ENCODE measurements at places on chromosomes 3 and 15.

- DNase-seq, result no peak
Observed at GRCh38 chr3:40398346-40398745, 11.4 kb downstream of the ENTPD3 start.

DNA sequence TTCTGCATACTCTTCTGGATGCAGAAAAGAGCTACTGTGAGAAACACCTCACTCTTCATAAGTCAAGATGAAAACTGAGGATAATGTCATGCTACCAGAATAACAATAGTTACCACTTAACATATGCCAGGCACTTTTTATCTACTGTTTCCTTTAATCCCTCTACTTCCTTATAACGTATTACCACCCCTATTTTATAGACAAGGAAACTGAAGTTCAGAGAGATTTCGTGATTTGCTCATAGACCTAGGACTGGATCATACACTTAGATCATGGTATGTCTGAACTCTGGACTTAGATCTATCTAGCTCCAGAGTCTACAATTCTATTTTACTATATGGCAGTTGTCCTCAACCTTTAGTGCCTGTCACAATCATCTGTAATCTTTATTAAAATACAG, 155.7 kb upstream of the TSPAN3 start:
- DNase-seq, result no peak

DNA sequence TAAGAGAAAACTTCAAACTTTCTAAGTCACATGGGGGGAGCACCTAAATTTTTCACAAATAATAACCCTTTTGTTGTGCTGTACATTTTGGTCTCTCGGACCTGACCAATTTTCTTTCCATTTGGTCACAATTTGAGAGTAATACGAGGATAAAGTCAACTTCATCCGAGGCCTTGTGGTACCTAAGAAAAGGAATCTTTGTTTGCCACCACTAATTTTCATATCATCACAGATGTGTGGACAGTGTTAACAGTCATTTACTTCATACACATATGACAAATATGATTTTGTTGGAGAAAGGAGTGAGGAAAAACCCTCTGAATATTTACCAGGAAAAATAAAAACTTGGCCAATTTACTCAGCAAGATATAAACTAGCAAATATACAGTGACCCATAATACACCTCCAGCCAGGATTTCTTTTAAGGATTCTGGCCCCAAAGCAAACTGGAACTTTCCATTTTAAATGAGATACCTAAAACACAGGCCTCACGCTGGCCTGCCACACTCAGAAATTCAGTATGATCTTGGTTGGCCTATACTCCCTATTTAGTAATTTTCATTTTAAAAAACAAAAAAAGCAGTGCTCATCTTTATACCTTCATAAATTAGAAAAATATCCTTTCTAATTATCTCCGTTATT, 40.7 kb downstream of the VGLL4 start:
- no peak for DNase-seq

DNA sequence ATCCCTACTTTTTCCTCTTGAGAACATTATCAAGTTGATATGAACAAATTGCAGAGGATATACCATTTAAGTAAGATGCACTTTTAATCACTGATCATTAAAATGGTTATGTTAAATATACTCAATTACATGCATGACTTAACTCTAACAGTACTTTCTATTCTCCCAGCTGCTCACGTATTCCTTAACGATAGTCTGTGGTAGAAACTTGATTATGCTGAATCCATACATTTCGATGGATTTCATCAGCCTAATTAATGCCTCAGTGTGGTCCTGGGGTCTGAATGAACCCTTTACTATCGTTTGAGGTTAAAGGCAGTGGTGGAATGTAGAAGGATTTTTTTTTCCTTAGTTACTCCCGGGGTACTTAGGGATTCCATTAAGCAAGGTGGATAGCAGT, 18.6 kb downstream of the SOX2 start:
- DNase-seq, result no peak

DNA sequence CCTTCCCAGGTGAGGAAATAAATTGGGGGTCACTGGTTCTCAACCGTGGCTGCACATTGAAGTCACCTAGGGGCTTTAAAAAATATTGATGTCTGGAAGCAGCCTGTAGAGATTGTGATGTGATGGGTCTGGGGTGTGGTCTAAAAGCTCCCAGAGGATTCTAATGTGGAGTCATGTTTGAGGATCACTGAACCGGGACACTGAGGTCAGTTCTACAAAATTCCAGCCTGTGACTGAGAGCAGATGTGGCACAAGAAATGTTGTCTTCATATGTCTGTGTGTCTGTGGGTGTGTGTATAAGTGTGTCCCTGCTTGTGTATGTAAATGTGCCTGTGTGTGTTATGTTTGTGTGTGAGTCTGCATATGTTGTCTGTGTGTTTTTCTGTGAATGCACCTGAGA, 79.9 kb downstream of the TLE3 start:
- no peak for DNase-seq

GRCh38 chr3:17845026-17845812, 102.8 kb upstream of the TBC1D5 start:
- DNase-seq, result no peak

- no peak for DNase-seq
Observed at GRCh38 chr3:99481561-99481960, 156.8 kb upstream of the COL8A1 start.

DNA sequence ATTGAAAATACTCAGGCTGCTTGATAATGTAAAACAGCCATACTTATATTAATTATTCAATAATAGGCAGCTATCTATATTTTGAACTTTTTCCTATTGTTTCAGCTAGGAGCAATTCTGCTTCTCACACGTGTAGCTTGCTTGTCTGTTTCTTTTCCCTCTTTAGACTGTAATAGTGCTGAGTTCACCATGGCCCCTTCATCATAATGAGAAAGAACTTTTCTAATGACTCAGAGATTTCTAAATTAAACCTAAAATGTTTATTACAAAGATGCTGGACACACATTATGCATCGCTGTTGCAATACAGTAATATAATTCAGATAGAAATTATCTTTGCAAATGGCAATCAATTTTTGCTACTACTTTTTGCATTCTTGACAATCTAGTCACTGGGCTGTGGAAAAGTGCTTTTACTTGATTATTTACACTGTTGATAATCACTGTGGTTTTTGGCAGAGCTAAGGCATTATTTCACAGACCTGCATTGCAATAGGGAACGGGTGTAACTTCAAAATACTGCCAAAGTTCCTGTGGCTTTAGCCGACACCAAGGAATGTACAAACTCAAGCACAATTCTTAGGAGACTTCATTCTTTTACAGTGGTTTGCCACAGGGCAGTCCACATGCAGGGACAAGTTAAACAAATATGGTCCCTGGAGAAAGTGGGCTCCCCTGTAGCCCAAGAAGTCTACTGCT, 281.0 kb upstream of the TBL1XR1 start:
- DNase-seq, result no peak

- no peak for DNase-seq
Observed at GRCh38 chr3:23629181-23629894, 176.4 kb upstream of the UBE2E1 start.

DNA sequence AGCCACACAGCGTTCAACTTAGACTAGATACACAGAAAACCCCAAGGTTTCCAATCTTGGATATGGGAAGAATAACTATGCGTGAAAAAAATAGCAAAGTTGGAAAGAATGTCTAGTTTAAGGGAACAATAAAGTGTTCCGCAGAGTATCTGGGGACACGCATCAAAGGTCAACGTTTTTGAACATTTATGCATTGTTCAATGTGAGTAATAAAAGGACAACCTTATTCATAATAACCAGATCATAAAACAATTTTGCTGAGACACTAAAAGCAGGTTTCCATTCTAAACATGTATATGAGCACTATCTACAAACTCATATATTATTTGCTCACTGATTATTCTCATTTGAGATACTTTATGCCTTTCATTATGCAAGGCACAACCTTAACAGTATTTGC, 7.8 kb downstream of the ANO10 start:
- no peak for DNase-seq

GRCh38 chr15:60384053-60384452, 13.7 kb downstream of the ANXA2 start:
- no peak for DNase-seq

DNA sequence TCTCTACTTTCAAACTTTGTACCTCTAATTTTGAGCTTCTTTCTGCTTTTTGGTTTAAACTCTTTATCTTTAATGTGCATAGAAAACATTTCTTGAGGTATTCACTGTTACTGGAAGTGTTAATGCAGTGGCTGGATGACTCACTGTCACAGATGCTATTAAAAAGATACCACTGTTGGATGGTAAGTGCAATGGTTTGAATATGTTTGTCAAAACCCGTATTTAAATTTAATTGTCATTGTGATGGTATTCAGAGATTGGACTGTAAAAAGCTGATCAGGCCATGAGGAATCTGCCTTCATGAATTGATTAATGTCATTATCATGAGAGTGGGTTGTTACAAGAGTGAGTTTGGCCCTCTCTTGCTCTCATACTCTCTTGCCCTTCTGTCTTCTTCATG, 70.6 kb downstream of the AP4E1 start:
- no peak for DNase-seq

DNA sequence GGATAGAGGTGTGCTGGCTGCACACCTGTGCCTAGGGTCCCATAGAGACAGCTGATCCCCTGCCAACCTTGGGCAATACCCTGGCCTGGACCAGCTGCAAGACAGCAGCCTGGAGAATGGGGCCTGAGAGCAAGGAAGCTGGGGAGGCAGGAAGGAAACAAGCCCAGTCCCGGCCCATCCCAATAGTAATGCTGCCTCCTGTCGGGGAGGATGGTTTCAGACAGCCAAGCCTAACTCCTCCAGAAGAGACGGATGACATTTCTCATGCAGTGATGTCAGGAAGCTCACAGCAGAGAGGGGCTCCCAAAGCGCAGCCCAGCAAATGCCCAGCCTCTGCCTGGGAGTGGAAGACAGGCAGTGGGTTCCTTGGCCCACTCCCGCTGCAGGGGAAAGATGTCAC, 408.8 kb downstream of the OCA2 start:
- no peak for DNase-seq

- DNase-seq, result peak; percentile 27
Observed at GRCh38 chr3:8324747-8325146, 176.9 kb upstream of the LMCD1 start.

GRCh38 chr15:62107571-62108121, 40.9 kb downstream of the C2CD4A start:
- DNase-seq, result no peak

GRCh38 chr3:67361323-67361722, 293.1 kb downstream of the SUCLG2 start:
- DNase-seq, result no peak

GRCh38 chr15:94443186-94443585, 211.8 kb downstream of the MCTP2 start:
- no peak for DNase-seq

GRCh38 chr3:150746791-150747590, 16.0 kb downstream of the SIAH2 start:
- no peak for DNase-seq

GRCh38 chr3:144821583-144821982, 850.0 kb downstream of the DIPK2A start:
- DNase-seq, result no peak

- no peak for DNase-seq
Observed at GRCh38 chr15:75195766-75196241, 5.9 kb upstream of the C15orf39 start.

DNA sequence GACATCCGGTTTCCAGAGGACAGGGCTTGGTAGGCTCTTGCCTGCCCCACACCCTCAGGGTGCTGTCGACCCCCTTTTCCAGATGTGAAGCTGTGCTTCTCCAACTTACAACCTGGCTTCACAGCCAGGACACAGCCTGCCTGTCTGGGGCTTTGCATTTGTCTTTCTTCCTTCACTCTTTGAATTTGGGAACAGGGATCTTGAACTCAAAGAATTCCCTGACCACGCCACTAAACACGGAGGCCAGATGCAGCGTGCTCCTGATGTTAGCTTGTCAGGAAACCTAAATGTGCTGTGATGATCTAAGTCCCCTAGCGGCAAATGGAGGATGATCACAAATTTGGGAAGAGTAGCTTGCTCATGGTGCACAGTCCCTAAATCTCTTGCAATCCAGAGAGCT, 244.8 kb upstream of the RGMA start:
- DNase-seq, result no peak

GRCh38 chr15:67836477-67836876, 3.4 kb downstream of the RNU6-1 start:
- DNase-seq, result peak; percentile 32

- DNase-seq, result no peak
Observed at GRCh38 chr3:42257007-42257406, 9.0 kb downstream of the CCK start.

GRCh38 chr3:10926811-10927521, 65.6 kb upstream of the SLC6A1 start:
- DNase-seq, result no peak

DNA sequence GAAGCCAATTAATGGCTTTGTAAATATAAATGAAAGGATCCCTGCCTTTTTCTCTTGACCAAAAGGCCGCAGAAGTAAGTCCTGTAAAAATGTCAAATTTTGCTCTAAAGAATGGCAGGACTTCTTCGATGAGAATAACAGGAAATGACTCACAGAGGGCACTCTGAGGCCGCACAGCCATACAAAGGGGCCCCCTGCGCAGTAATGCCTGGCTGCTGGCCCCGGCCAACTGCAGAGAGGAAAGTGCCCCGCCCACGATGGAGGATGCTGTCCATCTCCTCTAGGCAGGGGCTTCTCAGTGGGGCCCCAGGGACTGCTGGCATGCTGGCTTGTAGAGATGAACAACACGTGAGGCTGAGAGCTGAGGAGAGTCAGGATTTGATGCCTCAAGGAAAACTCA, 18.1 kb upstream of the SCN10A start:
- DNase-seq, result no peak

- DNase-seq, result no peak
Observed at GRCh38 chr3:49801160-49801559, 1.5 kb upstream of the CDHR4 start.

GRCh38 chr3:73206030-73206429, 144.6 kb downstream of the EBLN2 start:
- DNase-seq, result no peak

DNA sequence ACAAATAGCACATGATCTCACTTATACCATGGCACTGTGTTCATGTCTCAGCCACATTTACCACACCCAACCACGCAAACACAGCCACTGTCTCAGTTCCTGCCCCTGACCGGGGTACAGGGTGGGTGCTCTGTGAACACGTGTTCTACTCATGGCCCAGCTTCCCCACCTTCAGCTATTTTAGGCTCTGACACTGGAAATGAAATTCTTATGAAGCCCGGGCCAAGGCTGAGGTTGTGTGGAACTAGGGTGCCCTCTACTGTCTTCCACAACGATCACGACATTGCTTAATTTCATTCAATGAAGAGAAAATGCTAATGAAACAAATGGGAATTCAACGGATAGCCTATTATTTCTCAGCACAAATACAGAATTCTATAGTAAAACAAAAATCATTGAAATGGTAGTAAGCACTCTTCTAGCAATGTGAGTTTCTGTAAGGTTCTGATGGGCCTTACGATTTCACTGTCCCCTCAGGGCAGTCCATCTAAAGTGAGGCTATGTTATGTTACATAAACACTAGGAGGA, 2.1 kb upstream of the GABRA5 start:
- DNase-seq, result peak; percentile 10

Data from AML-193 (cell line).